ENCODE measurements at places on chromosomes 12 and 14. TPM values are rescaled to one million over a fixed set of nuclear protein-coding genes. Genes with fewer than 3 reads are reported as not detected.

Gene FMNL3
- polyA plus RNA-seq, result 10.6 TPM

DNA sequence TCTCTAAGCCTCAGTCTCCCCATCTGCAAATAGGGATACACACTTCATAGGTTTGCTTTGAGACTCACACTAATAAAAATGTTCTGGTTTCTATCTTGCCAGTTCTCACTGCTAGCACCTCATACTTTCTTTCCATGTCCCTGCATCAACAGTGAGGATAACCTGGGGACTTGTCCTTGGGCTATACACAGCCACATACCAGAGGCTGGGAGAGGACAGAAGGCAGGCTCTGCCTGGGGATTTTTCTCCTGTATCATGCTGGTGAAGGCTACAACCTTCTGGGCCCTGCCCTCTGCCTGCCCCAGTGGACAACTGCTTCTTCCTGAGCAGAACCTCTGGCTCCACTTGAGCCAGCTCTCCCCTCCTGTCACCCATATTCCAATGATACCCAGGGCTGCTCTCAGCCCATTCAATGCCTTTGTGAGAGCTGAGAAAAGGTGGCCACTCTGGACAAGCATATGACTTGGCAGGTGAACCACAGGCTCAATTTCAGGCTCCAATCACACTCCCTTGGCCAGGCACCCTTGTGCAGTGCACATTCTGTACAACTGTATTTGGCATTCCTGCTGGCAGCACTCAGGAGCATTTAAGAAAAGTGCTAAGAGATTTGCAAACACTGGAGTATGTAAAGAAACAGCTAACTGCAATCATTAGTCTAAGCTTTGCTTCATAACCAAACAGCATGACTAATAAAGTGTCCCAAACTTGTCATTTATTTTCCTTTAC lies 135.8 kb upstream of the VRK1 start:
- DNase-seq, result no peak

Gene STYX
- polyA plus RNA-seq, result 7.9 TPM

DNA sequence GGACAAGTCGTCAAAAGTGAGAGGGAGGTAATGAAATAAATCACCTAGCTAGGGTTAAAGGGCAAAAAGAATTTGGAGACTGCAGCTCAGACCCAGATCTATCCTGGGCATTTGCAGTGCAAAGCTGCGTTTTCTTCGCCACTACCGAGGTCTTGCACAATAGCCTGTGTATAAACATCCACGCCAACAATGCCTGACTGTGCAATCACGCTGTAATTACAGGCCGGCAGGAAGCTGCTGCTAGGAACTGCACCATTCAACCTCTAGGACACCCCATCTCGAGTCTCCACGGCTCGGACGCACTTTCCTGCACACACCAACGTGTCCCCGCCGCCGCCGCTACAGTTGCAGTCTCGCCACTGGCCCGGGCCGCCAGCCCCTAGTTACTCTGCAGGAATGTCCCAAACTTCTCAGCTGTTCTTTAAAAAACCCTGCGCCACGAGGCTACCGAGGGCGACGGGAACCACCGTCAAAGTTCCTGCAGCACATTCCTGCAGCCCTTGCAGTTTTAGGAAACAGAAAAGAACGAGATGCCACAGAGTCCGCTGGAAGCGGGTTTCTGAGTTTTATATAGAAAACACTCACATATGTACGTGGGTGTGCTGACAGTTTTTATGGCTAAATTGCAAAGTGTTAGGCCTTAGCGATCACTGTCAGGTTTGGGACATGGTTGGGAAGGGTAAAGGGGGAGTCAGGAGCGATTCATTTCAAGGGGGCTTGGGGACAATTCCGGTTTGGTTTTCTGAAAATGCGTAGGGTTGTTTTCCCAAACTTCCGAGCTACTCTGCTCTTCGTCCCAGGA lies 65.6 kb upstream of the PTGR2 start:
- DNase-seq, result peak; percentile 56

GRCh38 chr14:80216818-80217217 lies 5.5 kb upstream of the DIO2 start:
- DNase-seq, result no peak

Gene GXYLT1
- 3.8 TPM for polyA plus RNA-seq

Gene PTPRQ
- 13.3 TPM for polyA plus RNA-seq

- DNase-seq, result no peak
Observed at GRCh38 chr12:48764521-48764920, 24.4 kb downstream of the ADCY6 start.

GRCh38 chr12:91706466-91706865 lies 439.2 kb downstream of the BTG1 start:
- DNase-seq, result no peak

Gene CLEC4E
- polyA plus RNA-seq, result not detected

Gene IFNG
- polyA plus RNA-seq, result not detected

- no peak for DNase-seq
Observed at GRCh38 chr12:34097213-34097612, 74.9 kb downstream of the ALG10 start.

DNA sequence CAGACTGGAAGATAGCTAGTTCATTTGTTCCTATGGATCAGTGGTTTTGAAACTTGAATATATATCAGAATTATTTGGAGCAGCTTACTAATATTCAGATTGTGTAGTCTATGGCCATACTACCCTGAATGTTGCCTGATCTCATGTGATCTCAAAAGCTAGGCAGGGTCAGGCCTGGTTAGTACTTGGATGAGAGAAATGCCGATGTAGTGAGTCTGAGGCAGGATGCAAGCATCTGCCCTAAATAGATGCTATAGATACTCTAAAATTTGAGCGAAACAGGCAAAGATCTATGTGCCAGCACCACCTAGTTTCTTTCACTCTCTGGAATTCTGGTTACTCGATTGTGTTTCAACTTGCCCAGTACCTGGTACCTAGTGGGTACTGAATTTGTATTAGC lies 40.9 kb downstream of the FRMD6 start:
- DNase-seq, result no peak

- no peak for DNase-seq
Observed at GRCh38 chr14:65847075-65847847, 434.7 kb downstream of the FUT8 start.

Gene DIO2
- polyA plus RNA-seq, result 81.9 TPM

GRCh38 chr14:105273062-105273461 lies 24.7 kb downstream of the BTBD6 start:
- DNase-seq, result no peak

- DNase-seq, result no peak
Observed at GRCh38 chr12:7496451-7496850, 7.1 kb downstream of the CD163 start.

Gene ESR2
- polyA plus RNA-seq, result not detected

Measured in BJ (cell line).